MM.1S (cell line): ENCODE measurements at places on chromosomes 3 and 15.

DNA sequence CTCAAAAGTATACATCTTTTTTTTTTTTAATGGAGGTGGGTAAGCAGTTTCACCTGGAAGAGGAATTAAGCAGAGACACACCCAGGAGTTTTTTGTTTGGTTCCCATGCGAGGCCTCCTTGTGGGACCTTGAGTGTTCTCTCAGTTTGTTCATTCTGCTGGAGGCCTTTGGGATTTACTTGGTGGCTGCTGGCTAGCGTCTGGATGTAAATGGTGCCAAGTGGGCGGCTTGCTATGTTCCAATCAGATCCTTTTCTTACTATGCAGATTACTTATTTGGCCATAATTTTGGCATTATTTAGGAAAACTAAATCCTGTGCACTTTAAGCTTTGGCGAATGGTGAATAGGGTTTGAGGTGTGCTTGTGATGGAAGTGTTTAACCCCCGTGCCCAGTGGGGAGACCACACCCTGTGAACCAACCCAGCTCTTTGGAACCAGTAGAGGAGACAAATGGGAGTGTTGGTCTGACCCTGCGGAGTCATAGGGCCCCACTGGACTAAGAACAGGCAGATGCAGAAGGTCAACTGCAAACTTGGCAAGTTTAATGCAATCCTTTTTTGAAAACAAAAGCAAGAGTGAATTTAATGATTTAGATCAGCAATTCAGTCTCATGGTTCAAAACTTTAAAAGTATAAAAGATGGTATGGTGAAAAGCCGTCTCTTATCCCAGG is 79.4 kb downstream of the EBLN2 start:
- no peak for DNase-seq

DNA sequence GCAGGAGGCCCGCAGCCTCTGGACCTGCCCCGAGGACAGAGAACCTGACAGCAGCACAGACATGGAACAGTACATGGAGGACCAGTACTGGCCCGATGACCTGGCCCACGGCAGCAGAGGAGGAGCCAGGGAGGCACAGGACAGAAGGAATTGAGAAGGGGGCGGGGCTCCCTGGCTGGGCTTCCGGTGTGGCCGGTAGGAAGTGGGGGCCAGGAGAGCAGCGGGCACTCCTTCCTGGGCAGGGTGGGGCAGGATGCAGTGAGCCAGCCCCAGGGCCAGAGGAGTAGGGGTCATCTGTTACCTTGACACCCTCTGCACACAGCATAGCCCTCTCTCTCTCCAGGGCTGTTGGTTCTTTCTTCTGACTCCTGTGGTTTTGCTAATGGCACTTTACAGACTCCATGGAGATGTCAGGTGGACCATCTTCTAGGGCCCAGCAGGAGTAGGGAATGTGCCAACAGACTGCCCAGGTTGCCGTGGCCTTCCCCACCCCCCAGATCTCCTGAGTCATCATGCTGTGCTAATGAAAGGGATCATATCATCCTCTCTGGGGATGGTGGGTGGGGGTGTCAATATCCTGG is 8.6 kb upstream of the ISG20 start:
- DNase-seq, result no peak

DNA sequence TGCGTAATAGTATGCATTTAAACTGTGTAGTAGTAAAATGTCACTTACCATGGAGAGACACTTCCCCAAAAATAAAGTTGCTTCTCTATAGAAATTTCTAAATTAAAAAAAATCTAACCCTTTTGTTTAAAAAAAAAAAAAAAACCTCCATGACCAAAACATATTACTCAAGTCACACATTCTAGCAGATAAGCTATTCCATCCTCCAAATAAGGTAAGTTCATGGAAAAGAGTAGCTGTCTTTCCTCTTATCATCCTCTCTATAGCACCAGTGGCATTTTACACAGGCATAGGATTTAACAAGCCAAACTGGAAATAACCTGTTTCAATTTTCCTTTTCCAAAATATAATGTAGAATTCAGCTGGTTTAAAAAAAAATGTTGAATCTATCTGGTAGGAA is 57.4 kb downstream of the LRRFIP2 start:
- DNase-seq, result no peak

DNA sequence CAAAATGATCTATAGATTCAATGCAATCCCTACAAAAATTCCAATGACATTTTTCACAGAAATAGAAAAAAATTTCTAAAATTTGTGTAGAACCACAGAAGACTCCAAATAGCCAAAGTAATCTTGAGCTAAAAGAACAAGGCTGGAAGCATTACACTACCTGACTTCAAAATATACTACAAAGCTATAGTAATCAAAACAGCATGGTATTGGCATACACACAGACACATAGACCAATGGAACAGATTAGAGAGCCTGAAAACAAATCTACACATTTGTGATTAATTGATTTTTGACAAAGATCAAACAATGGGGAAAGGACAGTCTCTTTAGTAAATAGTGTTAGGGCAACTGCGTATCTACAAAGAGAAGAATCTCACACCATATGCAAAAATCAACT is 45.3 kb upstream of the RYK start:
- no peak for DNase-seq

DNA sequence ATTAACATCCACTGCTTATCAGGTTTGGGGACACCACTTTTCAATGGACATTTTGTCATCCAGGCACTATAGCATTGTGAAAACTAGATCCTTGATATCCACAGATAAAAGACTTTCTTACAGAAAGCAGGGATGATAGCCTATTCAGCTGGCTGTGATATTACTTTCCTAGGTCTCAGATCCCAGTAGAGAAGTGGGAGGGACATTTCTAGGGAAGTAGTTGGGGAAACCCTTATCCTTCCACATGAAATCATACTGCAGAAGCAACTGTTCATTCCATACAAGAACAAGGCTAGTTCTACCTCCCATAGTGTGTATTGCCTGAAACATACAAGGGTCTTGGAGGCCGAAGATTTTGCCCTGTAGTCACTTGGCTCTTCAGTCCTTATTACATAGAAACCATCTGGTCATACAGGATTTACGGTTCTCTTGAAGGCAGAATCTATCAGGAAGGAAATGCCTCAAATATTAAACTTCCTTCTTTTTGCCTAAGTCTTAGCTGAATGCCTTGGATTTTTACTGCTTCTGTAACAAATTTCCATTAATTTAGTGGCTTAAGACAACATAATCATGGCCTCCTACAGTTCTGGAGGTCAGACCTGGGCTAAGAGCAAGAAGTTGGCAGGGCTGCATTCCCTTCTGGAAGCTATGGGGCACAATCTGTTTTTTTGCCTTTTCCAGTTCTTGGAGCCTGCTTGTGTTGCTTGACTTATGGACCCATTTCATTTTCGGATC is 119.4 kb downstream of the ECT2 start:
- DNase-seq, result no peak

- DNase-seq, result no peak
Observed at GRCh38 chr15:41492597-41493204, 973 bp upstream of the ITPKA start.

DNA sequence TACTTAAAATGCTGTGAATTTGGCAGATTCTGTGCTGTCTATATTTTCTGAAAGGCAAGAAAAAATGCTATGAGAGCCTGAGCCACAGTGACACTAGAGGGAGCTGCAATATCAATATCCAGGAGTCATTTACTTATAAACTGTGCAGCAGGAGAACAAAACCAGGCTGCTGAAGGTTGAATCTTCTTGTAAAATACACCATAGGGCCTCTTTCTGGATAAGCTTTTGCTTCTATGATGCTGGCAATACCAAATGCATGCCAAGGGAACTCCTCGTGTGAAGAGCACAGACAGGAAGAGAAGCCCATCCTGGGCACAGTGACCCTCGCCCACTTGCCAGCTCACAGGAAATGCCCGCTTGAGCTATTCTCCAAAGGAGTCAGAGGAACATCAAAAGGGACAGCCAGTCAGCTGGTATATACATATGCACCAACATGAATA is 48.0 kb upstream of the TSPAN3 start:
- peak; percentile 63 for DNase-seq

- no peak for DNase-seq
Observed at GRCh38 chr3:185199206-185199605, 46.3 kb upstream of the C3orf70 start.

DNA sequence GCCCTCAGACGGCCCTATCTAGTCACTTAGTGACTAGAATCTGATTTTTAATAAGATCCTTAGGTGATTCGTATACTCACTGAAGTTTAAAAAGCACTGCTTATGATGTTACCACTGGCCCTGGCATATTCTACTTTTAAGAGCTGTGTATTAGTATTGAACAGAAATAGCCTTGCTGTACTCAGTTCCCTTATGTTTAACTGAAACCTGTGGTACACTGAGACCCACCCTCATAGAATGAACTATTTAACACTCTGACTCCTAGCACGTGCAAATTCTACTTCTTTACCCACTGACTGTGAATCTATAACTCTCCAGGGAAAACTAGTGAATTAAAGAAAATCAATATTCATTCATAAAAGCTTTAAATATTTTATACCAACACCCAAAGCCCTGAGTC is 108.9 kb downstream of the CCNL1 start:
- DNase-seq, result no peak

GRCh38 chr3:94036909-94037507 is 8.6 kb upstream of the STX19 start:
- peak; percentile 20 for DNase-seq

- DNase-seq, result no peak
Observed at GRCh38 chr15:101466188-101466587, 23.3 kb downstream of the PCSK6 start.

DNA sequence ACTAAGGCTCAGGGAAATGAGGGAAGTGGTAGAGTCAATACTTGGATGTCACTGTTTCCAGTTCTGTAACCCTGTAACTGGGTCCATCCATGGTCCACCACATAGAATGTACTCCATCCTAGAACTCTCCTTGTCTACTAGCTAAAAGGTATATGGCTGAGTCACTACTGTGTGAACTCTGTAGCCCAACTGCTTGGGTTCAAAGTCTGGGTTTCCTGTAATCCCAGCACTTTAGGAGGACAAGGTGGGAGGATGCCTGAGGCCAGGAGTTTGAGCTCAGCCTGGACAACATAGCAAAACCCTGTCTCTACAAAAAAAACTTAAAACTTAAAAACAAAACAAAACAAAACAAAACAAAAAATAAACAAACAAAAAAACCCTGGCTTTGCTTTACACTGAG is 5.3 kb upstream of the DIS3L start:
- DNase-seq, result no peak

- no peak for DNase-seq
Observed at GRCh38 chr15:58465866-58466517, 34.2 kb downstream of the LIPC start.

- DNase-seq, result no peak
Observed at GRCh38 chr3:151124476-151124875, 39.0 kb downstream of the MED12L start.

- no peak for DNase-seq
Observed at GRCh38 chr3:72725229-72725628, 123.0 kb downstream of the SHQ1 start.

- DNase-seq, result no peak
Observed at GRCh38 chr3:166248784-166249183, 411.6 kb upstream of the BCHE start.

DNA sequence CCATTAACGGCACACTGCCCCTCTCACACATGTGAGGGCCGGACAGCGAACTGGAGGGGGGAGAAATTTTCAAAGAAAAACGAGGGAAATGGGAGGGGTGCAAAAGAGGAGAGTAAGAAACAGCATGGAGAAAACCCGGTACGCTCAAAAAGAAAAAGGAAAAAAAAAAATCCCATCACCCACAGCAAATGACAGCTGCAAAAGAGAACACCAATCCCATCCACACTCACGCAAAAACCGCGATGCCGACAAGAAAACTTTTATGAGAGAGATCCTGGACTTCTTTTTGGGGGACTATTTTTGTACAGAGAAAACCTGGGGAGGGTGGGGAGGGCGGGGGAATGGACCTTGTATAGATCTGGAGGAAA is 1.5 kb downstream of the SOX2 start:
- peak; percentile 36 for DNase-seq

DNA sequence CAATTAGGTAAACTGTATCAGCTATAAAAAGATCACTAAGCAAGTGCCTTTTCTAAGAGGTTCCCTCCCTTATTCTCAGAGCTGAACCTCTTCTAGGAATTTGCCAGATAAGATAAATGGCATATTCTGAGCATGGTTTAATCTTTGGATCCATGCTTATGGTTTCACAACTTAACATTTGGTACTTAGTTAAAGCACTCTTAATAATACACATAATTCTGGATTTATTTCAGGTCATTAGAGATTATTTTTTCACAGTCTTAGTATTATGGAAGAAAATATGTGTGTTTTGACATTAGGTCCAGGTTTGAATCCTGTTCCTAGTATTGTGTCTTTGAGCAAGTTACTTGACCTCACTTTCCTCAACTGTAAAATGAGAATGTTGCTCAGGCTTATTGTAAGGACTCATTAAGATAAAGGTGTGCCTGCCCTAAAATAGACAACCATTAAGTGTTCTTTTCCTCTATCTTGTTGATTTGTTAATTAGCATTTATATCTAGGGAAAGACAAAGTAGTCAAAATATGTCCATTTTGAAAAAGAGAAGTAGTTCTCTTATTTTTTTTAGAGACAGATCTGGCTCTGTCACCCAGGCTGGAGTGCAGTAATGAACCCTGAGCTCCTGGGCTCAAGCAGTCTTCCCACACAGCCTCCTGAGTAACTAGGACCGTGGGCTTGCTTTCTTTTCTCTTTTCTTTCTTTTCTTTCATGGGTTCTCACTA is 43.4 kb downstream of the TSC22D2 start:
- DNase-seq, result no peak
